LHCN-M2 (cell line): ENCODE measurements at places on chromosomes 5 and 9. TPM values are rescaled to one million over a fixed set of nuclear protein-coding genes. Genes with fewer than 3 reads are reported as not detected.

The PCDHB5 gene
- total RNA-seq, result 0.63 and 1.1 TPM in 2 replicates

The FOXD4 gene
- 0.06 and 0.52 TPM in 2 replicates for total RNA-seq

The PDGFRB gene
- 7.9 and 8.7 TPM in 2 replicates for total RNA-seq

The SPINK4 gene
- total RNA-seq, result not detected in 2 replicates

The UBQLN1 gene
- 99.8 and 111 TPM in 2 replicates for total RNA-seq

The ABHD17B gene
- total RNA-seq, result 16.9 and 20.3 TPM in 2 replicates

DNA sequence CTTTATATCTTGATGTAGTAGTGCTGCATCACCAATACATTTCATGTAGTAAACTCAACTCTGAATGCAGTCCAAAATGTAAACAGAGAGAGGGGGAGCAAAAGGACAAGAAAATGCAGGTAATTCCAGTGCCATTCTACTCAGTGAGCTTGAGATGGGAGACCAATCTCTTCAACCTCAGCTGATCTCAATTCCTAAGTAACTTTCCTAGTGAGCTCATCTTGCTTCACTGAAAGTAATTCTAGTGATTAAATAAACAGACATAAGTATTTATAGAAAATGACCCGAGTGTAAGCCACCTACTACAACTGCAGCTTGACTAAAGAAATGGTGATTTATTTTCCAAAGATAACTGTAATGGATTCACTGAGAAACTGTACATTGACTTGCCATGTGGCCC, 424.5 kb downstream of the DMRT2 start:
- DNase-seq, result no peak

DNA sequence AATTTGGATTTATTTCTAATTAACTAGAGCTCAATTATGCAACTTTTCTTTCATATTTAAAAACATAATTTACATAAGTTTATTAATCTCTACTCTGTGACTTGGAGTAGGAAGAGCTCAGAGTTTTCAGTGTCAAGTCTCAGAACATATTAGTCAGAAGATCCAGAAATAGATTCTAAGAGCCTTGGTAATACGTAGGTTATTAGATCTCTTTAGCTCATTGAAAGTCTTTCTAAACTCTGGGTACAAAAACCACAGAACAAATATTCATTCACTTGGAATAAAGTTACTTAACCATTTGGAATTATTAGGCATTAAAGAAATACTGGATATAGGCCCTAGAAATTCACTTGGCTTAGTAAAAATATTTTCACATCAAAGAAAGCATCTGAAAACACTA, 26.3 kb upstream of the ISCA1 start:
- peak; percentile 53 for DNase-seq

DNA sequence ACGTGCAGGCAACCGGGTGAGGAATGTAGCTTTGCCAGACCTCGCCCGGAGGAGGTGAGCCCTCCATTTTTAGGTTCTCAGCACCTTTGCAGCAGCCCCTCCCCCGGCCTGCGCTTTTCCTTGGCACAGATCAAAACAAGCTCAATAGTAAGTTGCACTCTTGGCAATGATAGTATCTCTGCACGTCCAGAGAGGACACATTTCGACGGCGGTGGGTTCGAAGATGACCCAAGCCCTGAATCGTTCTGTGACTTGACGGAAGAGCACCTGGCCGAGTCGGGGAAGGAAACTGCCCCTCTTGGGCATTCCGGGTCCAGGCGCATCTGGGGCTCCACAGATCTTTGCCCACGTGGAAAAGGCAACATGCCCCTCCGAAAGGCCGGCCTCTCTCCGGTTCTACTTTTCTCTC, 904 bp downstream of the GDNF start:
- no peak for DNase-seq

DNA sequence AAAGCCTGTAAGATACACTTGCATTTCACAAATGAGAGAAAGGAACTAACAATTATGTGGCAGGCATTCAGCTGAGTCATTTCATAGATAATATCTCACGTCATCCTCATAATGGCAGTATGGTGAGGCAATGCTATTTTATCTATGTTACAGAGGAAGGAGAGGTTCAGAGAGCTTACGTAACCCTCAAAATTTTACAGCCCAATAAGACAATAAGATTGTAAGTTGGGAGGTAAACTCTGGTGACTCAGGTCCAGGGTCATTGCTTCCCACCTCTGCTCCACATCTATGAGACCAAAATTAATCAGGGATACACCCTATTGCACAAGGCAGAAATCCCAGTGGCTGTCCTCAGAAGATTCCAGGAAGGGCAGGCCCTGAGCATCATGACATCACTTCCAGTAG, 309.7 kb downstream of the NSG2 start:
- no peak for DNase-seq

DNA sequence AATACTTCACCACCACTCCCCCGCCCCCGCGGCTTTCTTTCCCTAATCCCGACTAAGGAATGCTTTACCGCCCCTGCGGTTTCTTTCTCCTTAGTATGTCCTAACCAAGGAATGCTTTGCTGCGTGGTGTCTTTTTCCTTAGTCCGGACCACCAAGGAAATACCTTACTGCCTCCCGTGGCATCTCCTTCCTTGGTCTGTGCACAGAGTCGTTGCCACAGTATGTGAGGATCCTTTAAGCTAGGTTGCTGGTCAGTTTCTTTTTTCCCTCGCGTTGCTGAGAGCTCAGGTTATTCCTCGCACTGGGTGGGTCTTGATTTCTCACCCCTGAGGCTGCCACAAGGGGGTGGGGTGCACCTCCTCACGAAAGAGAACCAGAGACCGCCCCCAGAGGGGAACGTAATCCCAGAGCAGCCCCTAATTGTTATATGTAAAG, 309.4 kb downstream of the NR3C1 start:
- DNase-seq, result no peak

- DNase-seq, result no peak
These were observed 36.5 kb downstream of the KCNIP1 start for GRCh38 chr5:170540271-170540670.

DNA sequence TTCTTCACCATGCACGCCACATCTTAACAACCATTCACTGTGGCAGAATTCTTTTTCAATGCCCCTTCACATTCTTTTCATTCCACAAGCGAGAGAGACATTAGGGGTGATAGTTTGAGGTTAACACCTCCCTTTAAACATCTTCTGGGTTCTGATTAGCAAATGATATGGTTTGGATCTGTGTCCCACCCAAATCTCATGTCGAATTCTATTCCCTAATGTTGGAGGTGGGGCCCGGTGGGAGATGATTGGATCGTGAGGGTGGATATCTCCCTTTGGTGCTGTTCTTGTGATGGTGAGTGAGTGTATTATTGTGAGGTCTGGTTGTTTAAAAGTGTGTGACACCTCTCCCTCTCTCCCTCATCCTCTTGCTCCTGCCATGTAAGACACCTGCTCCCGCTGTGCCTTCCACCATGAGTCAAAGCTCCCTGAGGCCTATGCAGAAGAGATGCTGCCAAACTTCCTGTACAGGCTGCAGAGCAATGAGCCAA, 46.1 kb upstream of the RAI14 start:
- peak; percentile 31 for DNase-seq

DNA sequence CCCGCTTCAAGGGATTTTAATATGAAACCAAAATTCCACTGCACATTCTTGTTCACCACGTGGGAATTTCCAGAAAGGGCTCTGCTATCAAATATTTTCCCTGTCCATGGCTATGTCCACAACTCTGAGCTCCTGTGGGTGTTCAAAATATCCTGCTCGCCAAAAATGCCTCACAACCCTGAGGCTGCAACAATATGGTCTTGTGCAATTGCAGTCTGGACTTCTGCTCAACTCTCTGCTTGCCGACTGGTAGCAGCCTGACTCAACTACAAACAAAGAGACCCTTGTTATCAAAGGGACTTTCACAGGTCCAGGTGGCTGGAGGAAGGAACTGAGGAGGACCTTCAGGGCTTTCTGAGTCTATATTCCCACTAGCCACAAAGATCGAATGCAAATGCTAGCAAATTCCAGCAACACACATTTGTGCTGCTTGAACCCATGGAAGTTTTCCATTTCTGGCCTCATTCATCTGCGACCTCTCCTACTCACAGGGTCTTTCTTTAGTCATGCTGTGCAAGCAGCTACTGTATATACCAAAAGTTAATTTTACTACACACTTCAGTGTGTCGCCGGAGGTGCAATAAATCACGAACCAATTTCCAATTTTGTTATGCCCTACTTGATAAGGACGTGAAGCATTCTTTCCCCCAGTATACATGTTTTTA, 169.2 kb upstream of the SLC30A5 start:
- DNase-seq, result peak; percentile 2

DNA sequence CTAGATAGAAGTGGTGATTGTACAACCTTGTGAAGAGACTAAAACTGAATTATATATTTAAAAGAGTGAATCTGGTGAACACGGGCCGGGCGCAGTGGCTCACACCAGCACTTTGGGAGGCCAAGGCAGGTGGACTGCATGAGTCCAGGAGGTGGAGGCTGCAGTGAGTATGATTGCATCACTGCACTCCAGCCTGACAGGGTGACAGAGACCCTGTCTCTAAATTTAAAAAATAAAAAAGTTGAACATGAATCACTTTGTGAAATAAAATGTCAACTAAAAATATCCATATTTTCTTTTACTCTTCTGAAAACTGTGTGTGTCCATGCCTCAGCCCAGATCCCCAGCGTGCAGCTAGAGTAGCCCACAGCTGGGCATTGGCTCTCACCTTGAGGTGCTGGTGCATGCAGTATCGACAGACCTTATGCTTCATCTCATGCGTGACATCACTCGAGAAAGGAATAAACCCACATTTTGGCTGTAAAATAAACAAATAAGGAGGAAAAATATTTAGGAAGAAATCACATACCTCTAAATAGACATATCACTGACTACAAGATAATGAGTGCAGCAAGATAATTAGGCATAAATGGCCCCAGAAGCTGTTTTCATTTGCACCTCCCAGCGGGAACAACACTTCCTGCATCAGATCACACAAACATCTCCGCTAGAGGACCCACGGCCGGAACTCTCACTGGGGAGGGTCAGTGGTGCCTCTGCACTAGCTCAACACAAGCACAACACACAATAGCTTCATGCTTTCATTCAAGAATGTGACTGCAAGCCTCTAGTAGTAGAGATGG, 22.1 kb downstream of the IPPK start:
- no peak for DNase-seq

DNA sequence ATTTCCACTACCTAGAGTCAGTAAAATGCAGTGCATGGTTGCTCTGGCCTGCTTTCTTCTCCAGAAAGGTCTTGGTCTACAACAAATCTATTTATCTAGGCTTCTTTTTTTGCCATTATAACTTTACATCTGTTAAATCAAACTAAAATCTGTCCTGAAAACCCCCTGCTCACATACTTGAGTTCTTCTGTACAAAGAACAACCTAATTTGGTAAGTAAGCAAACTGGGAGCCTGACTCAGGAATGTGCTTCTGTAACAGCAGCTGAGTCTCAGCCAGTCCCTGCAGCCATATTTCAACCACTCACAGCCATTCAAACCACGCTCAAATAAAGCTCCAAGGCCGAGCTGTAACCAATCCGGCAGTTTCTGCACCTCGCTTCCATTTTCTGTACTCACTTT, 95.8 kb downstream of the PLPP1 start:
- DNase-seq, result peak; percentile 76
